Mucosa of descending colon (tissue), 3 donors: ENCODE measurements at places on chromosomes 11 and 22. TPM values are rescaled to one million over a fixed set of nuclear protein-coding genes. Genes with fewer than 3 reads are reported as not detected.
A peak's percentile ranks its signal among the peaks of the same experiment; 100 is the strongest.

GRCh38 chr11:72235351-72236057 is 8.5 kb downstream of the PHOX2A start:
- DNase-seq = no peak

DNA sequence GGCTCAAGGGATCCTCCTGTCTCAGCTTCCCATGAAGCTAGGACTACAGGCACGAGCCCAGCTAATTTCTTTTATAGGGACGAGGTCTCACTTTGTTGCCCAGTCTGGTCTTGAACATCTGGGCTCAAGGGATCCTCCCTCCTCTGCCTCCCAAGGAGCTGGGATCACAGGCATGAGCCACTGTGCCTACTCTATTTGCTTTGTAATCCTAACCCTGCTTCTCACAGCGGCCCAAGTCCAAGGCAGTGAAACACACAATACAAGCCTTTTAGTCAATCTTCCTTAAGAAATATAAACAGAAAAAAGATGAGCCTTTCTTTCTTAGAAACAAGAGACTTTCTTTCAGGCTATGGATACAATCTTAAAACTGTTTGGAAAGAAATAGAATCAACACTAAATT is 115.2 kb upstream of the SORL1-AS1 start:
- DNase-seq = no peak

GRCh38 chr11:78898266-78898775 is 323.7 kb upstream of the NARS2 start:
- no peak for DNase-seq

The ZNF70 gene
- 7.5 TPM for total RNA-seq

DNA sequence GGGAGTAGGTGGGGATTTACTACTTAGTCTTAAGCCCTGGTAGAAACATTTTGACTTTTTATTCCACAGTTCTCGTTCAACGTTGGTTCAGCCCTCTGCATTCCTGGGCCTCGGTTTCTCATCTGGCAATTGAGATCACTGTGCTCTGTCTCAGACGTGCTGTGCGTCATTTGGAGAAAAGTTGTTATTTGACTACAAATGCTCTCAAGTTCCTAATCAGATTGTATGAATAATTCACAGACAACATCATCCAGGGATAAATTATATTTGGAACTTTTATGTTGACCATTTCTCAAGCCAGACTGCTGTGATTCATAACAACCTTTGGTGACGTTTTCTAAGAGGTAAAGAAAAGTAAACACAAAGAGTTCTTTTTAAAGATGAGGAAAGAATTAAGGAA is 69.2 kb downstream of the BLID start:
- DNase-seq = no peak

The GVQW3 gene
- total RNA-seq = 4.7 TPM

DNA sequence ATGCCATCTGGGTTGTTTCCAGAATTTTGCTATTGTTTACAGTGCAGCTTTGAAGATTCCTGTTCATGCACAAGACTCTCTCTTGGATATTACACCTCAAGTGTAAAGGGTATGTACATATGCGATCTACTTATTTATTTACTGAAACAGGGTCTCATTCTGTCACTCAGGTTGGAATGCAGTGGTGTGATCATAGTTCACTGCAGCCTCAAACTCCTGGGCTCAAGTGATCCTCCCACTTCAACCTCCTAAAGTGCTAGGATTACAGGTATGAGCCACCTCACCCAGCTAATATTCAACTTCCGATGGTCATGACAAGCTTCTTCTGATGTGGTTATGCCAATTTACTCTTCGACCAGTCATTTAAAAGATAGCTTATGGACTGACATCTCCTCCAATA is 158.1 kb upstream of the PITPNB start:
- DNase-seq = no peak

The OR2D2 gene
- 0.28 TPM for total RNA-seq

The BRSK2 gene
- 4.3 TPM for total RNA-seq

The TLCD5 gene
- total RNA-seq = 3.8 TPM

GRCh38 chr11:20363149-20363499 is 390 bp upstream of the HTATIP2 start:
- no peak for DNase-seq

- DNase-seq = no peak
Observed at GRCh38 chr22:40218723-40219294, 41.1 kb downstream of the TNRC6B start.

GRCh38 chr11:128862908-128863660 is 4.0 kb downstream of the KCNJ1 start:
- DNase-seq = no peak

DNA sequence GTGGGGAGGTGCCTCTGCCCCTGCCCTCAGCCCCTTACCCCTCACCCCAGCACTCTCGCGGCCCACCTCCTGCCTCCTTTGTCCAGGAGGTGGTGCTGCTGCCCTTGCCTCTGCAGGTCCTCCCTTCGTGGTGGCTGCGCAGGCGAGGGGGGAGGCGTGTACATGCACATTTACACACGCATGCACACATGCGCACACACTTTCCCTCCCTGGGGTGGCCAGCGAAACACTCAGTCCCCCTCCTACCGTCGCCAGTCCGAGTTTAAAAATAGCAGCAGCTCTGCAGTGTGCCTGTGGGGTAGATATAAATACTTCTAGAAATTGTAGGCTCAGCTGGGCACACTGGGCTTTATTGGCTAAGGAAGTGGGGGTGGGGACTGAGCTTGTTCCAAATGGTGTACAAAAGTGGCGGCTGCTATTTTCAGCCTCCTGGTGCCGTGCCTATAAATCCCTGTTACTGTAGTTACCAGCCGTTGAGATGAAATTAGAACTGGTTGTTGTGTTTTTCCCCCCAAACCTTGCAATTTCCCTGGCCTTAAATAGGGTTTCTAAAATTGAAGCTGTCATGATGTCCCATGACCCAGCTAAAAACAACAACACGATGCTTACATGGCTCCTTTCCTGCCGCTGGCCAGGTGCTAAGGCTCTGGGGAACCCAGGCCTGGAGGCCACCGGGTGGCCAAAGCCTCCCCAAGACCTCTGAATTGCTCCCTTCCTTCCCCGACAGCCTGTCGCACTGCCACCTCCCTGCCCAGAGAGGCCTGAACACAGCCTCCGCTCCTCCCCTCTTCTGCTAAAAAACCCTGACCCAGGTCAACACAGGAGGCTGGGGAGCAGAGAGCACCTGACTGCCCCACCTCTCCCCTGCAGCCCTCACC is 12.4 kb downstream of the PICK1 start:
- peak; percentile 45 for DNase-seq

DNA sequence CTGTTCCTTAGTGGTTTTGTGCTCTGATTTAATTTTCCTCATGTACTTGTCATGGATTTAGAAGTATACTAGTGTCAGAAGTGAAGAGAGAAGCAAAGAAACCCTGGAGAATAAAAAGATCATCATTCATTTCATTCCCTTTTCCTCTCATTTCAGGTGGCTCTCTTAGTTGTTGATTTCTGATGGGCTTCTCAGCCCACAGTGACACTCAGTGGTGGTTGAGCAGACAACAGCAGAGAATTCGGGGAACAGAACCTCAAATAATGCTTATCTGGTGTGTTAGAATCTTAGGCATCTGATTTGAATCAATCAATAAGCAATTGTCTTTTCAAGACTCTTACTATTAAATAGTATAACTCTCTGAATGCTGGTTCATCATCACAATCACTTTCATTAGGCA is 1289.4 kb downstream of the FAM181B start:
- no peak for DNase-seq

DNA sequence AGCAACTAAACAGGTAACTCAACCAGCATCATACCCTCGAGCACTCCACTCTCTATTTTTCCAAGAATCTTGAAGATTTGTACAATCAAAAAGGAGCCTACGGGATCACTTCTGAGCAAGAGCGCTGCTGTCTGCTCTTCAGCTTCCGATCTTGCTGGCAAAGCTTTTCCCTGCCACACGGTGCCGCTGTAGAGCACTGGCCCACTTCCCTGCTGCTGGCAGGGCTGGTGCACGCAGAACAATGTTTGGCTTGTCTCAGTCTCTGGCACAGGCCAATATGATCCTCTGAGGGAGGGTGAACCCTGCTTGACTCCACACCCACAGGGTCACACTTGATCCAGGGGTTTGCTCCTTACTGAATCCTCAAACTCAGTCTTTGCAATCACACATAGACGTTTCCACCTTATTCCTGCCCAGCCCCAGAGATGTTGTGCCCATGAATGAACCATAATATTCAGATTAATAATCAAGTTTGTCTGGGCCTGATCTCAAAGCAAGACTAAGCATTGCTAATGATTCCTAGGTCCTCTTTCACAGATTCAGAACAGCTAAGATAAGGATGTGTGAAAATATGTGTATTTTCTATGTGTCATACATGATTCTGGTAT is 536.6 kb downstream of the SOX6 start:
- DNase-seq = peak; percentile 91

- peak; percentile 62 for DNase-seq
Observed at GRCh38 chr11:33699515-33700062, 1.0 kb downstream of the C11orf91 start.

DNA sequence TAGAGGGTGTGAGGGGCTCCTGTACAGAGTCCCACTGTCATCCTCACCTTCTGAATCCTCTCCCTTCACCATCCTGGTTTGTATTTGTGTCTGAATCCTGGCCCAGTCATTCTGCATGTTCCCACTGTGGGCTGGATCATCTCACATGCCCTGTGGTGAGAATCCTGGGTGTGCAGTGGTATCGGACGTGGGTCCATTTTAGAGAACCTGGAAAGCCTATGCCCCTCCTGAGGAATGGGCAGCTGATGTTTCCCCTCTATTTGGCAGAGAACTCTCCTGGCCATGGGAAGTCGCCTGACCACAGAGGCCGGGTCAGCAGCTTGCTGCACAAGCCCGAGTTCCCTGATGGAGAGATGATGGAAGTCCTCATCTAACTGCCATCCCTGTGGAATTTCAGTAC is 102.3 kb downstream of the AMOTL1 start:
- no peak for DNase-seq

The PRCP gene
- 35.6 TPM for total RNA-seq

DNA sequence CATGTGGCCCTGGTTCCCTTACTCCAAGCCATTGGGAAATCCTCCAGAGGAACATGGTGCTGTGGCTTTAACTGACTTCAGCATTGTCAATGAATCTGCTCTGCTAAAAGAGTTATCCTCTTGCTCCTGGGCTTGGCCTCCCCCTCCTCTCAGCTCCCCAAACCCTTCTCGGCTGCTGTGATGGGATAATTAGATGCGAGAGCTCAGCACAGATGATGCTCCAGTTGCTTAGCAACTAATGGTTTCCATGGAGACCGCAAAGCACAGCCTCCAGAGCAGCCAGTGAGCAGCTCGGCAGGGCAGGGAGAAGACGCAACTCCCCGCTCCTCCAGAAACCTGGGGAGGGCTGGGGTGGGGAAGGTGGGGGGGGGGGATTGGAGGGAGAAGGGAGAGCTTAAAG is 2.8 kb upstream of the UPK2 start:
- DNase-seq = no peak

The SLC25A22 gene
- total RNA-seq = 11.6 TPM

The OR51I1 gene
- not detected for total RNA-seq

DNA sequence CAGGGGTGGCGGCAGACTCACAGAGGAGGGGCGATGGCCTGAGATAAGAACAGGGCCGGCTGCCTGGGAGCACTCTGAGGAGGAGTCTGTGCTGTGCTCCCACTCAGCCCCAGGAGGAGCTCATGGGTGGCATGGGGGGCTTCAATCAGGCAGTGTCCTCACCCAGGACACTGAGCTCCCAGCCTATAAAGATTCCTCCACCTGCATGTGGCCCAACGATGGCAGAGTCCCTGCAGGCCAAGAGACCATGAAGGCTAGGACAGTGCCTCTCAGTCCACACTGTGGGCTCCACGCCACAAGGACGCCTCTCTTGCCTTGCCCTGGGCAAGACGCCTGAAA is 1.9 kb downstream of the CST6 start:
- DNase-seq = no peak

- DNase-seq = no peak
Observed at GRCh38 chr11:124887667-124888013, 10.0 kb downstream of the ROBO4 start.

DNA sequence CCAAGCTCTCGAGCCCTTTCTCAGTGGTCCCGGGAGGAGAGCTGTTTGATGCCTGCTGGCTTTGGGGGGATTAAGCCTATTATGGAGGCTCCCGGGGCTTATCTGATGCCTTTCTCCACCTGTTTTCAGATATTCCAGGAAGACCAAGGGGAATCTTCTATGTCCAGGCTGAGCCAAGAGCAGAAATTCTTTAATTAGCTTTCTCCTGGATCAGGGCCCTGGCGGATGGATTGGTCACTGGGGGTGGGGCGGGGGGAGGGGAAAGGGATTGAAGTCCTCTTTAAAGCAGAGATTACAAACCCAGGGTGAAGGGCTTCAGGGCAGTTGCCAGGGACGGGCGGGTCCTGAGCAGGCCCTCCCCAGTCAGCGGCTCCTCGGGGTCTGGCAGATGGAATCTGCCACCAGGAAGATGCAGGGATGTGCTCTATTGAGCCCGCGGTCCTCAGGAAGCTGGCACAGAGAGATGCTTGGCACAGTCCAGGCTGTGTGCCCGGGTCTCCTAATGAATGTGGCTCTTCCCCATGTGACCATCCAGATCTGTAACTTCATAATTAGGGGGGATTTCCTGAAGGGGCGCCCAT is 33.6 kb downstream of the MACROD1 start:
- DNase-seq = no peak

DNA sequence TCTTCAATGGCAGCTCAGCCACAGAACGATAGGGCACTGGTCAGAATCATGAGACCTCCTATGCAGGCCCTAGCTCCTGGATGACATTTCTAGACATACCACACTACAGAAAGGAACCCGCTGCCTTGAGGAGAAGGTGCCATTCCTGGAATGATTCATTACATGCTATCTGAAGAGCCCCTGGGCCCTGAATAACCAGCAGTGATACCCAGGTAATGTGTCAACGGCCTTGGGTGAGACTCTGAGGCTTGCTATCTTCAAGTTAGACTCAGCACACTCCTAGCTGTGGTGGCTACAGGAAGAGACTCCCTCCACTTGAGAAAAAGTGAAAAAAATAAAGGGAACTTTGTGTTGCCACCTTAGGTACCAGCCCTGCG is 161.2 kb upstream of the GRIA4 start:
- DNase-seq = no peak

The OR2AG1 gene
- not detected for total RNA-seq

GRCh38 chr22:20044495-20045151 is 23.7 kb downstream of the TANGO2 start:
- DNase-seq = no peak

- DNase-seq = no peak
Observed at GRCh38 chr11:34866375-34866774, 49.8 kb downstream of the APIP start.

GRCh38 chr11:60485987-60486386 is 6.6 kb upstream of the MS4A12 start:
- DNase-seq = no peak

- DNase-seq = no peak
Observed at GRCh38 chr22:30930228-30930627, 38.3 kb downstream of the MORC2 start.
